Activated naive CD4-positive, alpha-beta T cell treated with anti-CD3 and anti-CD28 coated beads, Interleukin-2, amount 10 ng/mL, durations not matched to agents 5 hours and 36 hours (primary cell): ENCODE measurements at places on chromosomes 2 and 18. TPM values are rescaled to one million over a fixed set of nuclear protein-coding genes. Genes with fewer than 3 reads are reported as not detected.

The MZT2A gene
- total RNA-seq = 267 TPM

The MAB21L4 gene
- total RNA-seq = not detected

The BOLL gene
- not detected for total RNA-seq

The NTSR2 gene
- total RNA-seq = not detected

The ARHGEF4 gene
- 2.1 TPM for total RNA-seq

The RUFY4 gene
- total RNA-seq = 0.36 TPM

The TXNDC9 gene
- 29.5 TPM for total RNA-seq

The EMILIN2 gene
- 38.3 TPM for total RNA-seq

The FAM161A gene
- 2.7 TPM for total RNA-seq

The ANKRD29 gene
- not detected for total RNA-seq

The TRIB2 gene
- 160 TPM for total RNA-seq

The GPR35 gene
- total RNA-seq = 2.4 TPM

The FEV gene
- not detected for total RNA-seq

The CCDC121 gene
- total RNA-seq = 1.1 TPM

The LOXHD1 gene
- 0.13 TPM for total RNA-seq

The ANKRD23 gene
- 15.2 TPM for total RNA-seq

The FBLN7 gene
- 17.8 TPM for total RNA-seq

The RNU2-63P gene
- 13.6 TPM for total RNA-seq

The MYCN gene
- 0.20 TPM for total RNA-seq

The NEDD4L gene
- total RNA-seq = 3.3 TPM

The DPYSL5 gene
- total RNA-seq = not detected
